Urothelium cell line (cell line): ENCODE measurements at places on chromosomes 6 and 20.
A peak's percentile ranks its signal among the peaks of the same experiment; 100 is the strongest.

DNA sequence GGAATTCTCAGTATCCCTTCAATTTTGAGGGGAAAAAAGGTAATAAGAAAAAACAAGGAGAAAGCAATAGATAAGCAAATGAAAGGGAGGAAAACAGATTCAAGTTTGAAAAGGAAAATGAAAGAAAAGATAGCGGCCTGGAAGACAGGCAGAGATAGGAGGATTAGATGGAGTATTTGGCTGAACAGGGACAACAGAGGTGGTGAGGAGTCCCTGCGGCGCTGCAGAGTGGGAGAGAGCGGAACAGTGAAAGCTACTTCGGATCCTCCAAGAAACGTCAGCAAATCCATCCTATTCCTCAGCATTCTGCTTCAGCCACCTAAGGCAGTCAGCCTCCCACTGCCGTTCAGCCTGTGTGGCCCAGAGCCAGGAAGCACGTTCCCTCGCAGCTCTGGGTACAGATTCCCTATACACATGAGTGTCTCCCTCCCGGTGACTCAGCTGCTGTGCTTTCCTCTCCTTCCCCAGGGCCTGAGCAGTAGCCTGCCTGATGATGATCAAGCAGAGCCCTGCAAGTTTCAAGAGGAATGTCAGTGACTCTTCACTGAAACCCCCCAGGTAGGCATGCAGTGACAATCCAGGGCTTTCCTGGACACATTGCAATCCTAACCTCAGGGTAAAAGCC lies 43.4 kb upstream of the CDYL start:
- peak; percentile 88 for DNase-seq

DNA sequence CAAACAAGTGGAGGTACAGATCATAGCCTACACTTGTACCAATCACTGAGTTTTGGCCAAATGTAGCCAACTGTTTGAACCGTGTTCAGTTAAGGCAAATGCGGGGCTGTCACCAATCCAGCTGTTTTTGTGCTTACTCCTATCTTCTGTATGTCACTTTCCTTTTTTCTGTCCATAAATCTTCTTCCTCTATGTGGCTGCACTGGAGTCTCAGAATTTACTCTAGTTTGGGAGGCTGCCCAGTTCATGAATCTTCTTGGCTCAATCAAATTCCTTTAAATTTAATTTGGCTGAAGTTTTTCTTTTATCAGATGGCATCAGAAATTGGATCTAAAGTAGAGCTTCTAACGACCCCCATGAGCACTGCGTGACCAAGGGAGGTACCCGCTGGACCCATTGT lies 11.7 kb upstream of the STX7 start:
- DNase-seq = no peak

DNA sequence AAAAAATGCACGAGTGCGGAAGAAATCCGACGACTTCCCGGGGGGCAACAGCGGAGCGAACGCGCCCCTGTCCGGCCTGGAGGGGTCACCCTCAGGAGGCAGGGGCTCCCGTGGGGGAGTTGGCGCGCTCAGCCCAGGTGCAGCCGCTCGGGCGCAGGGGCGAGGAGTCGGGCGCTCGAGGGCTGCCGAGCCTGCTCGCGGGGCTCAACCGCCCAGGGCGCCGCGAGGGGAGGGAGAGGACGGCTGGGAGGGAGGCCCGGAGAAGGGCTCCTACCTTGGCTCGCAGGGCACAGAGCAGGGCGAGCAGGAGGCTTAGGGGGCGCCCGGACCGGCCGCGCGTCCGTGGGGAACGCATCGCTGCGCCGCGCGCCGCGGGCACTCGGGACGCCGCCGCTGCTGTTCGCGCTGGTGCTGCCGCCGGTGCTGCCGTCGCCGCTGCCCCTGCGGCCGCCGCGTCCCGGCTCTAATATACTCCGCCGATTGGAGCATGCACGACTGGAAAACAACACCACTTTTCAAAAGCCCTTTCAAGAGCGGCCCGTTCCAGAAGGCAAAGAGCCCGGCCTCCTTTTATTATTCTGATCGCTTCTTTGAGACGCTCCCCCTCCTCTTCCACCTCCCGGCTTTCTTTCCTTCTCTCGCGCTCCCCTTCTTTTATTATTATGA lies 490 bp downstream of the JAG1 start:
- peak; percentile 34 for DNase-seq

GRCh38 chr6:150698391-150698790 lies 98.7 kb downstream of the PLEKHG1 start:
- no peak for DNase-seq

GRCh38 chr20:50085146-50085480 lies 27.8 kb downstream of the UBE2V1 start:
- no peak for DNase-seq

DNA sequence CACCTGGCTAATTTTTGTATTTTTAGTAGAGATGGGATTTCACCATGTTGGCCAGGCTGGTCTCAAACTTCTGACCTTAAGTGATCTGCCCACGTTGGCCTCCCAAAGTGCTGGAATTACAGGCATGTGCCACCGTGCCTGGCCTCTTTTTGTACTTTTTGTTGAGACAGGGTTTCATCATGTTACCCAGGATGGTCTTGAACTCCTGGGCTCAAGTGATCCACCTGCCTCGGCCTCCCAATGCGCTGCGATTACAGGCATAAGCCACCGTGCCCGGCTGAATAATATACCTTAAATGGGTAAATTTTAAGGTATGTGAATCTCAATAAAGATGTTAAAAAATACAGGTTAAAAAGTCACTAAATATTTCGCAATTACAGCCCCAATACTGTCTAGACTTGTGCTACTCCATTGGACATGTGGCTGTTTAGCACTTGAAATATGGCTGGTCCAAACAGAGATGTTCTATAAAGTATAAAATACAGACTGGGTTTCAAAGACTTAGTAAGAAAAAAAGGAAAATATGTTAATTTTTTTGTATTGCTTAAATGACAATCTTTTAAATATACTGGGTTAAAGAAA lies 42.1 kb downstream of the PPP1R3G start:
- DNase-seq = no peak

GRCh38 chr6:148535976-148536375 lies 193.3 kb downstream of the SASH1 start:
- DNase-seq = no peak

GRCh38 chr6:149015535-149016525 lies 269.0 kb downstream of the UST start:
- no peak for DNase-seq

DNA sequence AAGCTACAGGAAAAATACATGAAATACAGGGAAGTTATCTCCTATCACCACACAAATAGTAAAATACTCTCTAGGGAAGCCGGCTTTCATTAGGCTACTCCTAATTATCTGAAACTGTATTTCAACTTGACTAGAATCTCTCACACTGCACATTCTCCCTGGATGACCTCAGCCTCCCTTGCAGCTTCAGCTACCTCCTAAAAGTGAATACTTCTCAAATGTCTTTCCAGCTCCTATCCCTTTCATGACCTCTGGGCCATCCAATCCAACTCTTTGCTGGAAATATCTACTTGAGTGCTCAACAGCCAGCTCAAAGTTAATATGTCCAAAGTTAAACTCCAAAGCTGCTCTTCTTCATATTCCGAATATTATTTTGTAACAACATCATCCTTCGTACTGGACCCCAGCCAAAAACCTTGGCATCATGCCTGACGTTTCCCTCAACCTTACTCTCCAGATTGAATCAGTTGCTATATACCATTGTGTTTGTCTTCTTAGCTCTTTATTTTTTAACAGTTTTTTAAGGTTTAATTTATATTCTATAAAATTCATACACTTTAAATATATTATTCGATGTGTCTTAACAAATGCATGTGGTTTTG lies 29.4 kb upstream of the KIF6 start:
- no peak for DNase-seq

DNA sequence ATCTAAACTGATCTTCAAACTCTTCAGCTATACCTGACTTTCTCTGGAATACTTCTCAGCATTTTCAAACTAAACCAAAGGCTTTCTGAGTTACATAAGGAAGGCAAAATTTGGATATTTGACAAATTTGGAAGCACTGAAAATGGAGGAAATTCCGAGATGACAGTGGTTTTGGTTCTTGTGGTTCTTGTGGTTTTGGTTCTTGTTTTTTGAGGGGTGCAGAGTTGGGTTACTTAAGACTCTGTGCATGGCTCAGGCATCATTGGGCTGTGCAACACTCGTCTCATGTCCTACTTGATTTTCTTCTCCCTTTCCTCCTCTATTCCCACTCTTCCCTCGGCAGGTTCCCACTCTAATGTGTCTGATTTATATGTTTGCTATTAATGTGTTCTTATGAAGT lies 78.0 kb downstream of the SLC22A3 start:
- no peak for DNase-seq

GRCh38 chr20:41436679-41437078 lies 70.1 kb upstream of the EMILIN3 start:
- DNase-seq = no peak

DNA sequence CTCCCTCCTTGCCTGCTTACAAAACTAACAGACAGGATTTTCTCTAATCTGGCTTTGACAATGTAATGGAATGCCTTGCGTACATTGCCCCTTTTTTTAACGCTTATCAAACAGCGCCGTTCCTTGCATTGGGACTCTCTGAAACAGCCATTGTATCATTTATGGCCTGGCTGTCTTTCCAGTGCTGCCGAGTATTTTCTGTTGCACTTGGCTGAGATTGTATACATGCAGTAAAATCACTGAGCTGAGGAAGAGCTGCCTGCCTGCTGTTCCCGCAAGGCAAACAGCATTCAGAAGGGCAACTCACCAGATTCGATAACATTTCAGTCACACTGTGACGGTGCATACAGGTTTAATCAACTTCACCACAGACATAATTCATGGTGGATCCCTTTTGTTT lies 106.0 kb downstream of the SH3BGRL2 start:
- no peak for DNase-seq

DNA sequence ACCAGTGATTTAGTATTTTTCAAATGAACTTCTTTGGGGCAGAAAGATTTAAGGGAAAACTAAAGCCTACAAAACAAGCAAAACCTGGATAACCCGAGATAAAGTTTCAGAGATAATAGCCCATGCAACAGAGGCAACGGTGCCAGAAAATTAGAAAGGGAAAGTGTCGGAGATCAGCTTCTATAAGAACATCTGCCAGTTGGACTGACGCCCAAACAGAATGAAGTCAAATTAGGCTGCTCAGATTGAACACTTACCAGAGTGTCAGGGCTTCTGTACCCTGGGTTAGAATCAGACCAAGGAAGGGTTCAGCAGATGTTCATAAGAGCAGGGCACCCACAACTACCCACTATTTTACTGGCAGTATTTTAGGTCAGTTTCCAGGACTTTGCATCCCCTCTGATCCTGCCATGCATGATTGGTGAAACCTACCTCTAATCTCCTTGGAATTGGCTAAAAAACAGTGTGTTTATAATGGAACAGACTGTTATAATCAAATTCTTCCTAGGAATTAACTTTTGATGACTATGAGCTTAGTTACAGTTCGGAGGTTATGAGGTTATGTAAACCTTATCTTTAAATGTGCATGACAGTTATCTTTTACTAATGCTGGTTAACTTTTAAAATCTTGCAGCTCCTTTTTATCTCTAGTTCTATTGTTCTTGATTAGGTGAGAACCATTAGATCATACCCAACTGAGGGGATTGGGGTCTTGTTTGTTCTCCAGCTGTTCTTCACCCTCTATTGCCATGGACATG lies 13.1 kb downstream of the BMP2 start:
- DNase-seq = no peak

DNA sequence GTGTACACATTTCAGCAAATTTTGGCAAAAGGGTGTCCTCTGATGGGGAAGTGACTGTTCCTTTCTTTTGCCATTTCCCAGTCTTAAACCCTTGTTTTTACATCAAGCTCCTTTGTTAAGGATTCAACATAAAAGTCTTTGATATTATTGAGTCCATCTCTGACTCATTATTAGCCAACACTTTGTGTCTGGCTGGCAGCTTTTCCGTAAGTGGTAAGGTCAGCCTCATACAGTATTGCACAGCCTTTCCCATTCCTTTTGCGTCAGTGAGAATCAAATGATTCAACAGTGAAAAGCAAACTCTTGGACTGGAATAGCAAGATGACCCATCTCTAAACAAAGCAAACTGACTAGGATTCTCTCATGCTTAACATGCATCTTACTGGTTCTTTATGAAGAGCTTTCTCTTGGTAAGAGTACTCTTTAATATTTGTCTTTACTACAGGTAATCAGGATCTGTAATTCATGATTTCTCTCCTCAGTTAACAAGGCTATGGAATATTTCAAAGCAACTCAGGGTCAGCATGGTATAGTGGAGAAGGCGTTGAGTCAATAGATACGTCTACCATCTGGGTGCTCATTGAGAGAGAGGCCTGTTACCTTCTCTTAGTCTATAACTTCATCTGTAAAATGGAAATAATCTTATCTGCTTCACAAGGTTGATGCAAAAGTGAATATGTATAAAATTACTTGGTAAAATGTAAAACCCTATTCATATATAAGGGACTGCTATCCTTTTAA lies 183.6 kb downstream of the PRL start:
- DNase-seq = peak; percentile 50

- DNase-seq = no peak
Observed at GRCh38 chr6:169034516-169035167, 219.0 kb downstream of the THBS2 start.

DNA sequence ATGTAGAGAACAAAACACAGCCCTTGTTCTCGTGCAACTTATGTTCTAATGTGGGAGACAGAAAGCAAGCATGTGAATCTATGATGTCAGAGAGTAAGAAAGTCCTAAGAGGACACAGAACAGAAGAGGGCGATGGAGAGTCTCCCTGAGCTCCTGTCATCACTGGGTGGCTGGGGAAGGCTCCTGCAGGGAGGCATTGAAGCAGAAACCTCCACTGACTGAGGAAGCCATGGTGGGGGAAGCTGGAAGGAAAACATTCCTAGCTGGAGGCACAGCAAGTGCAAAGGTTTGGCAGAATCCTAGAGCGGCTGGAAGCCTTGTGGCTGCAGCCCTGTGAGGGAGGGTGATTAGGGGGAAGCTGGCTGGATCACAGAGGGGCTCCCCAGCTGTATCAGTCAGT lies 248.0 kb downstream of the CDH26 start:
- peak; percentile 53 for DNase-seq

DNA sequence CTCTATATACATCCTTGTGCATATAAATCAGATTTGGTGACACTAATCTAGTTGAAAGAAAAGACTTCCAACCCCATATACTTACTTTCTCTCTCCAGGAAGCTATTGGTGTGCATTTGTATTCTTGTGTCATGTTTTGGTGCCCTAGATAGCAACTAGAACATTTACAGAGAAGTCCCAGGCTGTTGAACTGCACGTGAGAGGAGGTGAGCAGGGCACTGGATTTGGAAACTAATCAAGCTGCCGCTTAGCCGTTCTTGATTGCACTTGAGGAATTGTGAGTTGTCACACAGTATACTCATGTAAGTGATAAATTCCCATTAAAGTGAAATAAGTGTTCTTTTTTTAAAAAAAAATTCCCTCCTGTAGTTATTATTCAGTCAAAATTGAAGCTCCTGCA lies 7.6 kb downstream of the WRNIP1 start:
- no peak for DNase-seq

DNA sequence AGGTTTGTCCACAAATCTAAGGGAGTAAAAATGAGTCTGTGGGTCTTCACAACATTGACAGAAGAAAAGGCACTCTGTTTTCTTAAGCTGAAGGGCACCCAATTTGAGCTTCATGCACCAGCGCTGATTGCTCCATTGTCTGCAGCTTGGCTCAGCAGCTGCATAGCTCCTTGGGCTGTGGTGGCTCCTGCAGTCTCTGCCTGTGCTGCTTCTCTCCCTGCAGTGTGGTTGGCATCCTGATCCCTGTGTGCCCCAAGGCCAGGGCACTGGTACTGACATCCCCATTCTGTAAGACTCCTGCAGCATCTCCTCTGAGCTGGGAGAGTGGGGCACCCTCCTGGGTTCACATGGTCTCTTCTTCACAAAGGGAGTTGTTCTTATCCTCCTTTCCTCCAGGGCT lies 83.2 kb upstream of the B3GAT2 start:
- no peak for DNase-seq
